ENCODE measurements at places on chromosomes 12 and 14.
A peak's percentile ranks its signal among the peaks of the same experiment; 100 is the strongest.

DNA sequence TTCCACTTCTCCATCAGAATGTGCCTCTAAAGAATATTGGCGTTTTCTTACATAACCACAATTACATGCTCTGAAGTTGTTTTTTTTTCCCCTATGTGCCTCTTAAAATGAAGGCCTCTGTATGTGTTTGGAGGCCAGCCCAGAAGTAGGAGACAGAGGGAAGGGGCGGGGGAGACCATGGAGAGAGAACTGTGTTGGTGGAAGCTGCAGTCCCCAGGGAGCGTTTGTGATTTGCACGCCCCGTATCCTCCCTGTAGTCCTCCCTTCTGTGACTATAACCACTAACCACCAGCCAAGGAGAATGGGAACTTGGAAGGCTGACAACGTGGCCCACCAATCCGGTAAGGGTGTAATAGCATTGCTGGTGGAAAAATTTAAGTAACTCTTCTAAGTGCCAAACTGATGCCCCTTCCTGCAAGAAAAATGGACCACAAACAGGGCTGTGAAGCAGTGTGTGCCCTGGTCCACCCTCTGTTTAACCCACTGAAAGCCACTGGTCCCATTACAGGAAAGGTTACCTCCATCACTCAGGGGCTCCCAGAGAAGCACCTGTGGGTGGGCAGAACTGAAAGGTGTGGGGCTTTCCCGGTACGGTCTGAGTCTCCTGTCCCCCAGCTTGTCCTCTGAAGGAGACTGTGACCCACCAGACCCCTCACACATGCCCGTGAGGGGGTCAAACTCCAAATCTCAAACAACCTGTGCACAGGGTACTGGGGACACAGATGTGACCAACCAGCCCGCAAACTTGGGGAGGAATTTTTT, 36.8 kb downstream of the CCDC88C start:
- peak; percentile 62 for DNase-seq

DNA sequence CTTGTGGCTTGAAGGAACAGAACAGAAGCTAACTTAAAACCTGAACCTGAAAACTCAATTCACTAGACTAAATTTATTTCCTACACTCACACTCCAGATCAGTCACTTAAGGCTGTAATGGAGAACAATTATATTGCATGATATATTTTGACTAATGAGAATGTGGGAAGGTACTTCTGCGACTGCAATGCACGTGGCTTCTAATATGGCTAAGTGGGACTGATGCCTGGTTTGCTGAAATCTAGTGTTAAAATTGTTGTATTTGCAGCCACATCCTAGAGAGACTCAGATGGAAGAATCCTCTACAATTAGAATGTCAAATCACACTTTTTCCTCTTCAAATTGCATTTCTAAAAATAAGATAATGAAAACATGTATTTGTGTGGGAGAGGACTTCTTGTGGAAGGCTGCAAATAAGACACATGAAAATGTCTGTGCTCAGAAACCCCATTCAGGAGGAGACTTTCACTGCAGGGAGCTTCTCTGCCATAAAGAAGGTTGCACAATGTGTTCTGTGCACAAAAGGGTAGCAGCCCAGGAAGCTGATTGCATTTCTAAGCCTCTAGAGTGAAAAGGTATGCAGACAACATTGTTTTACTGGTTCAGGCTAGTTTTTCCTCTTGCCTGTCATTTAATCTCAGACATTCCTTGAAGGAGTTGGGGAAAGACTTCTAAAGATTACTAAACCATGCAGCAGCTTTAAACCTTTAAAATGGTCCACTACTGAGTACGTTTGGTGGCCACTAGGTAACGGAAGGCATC, 224.3 kb downstream of the NEDD1 start:
- no peak for DNase-seq

GRCh38 chr14:79587875-79588274, 623.4 kb downstream of the DIO2 start:
- DNase-seq = no peak

DNA sequence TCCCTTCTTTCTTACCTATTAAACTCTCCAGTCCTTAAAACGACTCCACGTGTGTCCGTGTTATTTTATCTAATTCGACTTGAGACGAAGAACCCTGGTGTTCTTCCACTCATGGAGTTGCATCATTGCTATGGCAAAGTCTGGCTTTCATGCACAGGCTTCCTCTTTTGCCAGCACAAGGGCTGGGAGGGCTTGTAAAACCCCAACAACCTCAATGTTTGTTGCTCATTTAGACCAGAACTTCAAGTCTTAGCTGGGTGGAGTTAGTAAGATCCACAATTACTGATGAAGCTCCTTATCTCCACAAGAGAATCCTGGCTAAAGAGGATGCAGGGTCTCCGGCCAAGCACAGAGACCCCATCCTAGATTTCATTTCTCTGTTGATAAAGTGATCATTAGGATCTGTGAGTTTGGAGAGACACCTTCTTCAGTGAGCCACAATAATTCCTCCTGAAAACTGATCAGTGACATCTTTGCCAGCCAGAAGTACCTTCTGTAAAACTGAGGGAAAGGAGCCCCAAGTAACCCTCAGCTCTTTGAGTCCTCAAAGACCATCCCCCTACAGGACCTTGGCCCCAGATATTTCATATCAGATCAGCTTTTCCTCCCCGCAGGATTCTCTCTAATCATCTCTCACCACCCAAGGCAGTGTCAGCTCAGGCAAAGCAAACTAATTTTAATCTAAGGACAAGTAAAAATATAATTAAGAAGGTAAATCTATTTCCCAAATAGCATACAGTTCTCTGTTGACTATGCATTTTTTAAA, 514.6 kb downstream of the FUT8 start:
- no peak for DNase-seq

- no peak for DNase-seq
Observed at GRCh38 chr12:55736076-55736475, 6.8 kb upstream of the GDF11 start.

DNA sequence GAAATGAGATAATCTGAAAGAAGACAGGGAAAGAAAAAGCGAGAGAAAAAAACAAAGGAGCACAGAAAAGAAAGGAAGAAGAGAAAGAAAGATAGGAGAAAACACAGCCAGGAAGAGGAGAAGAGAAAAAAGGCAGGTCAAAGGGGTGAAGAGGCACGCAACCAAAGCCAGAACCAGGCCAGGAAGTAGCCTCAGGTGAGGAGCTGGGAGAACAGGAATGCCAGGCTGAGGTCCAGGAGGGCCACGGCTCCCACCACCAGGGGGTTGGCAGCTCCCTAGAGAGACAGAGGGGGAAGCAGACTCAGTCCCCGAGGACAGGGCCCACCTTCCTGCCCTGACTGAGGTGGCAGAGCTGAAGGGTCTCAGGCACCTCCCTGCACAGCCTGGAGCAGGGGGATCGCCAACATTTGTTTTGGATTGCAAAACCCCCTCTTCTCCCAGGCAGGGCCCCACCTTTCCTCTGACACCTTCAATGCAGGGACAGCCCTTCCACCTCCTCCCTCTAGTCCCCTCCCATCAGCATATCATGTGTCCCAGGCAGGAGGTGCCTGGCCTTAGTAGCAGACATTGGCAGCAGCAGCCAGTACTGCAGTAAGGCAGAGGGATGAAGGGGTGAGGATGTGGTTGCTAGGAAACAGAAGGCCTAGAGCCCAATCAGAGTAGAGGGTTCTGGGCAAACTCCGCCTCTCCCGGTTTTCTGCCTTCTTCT, 2.0 kb upstream of the AP1G2 start:
- DNase-seq = no peak

- DNase-seq = peak; percentile 15
Observed at GRCh38 chr14:69152181-69152901, 578 bp downstream of the DCAF5 start.

DNA sequence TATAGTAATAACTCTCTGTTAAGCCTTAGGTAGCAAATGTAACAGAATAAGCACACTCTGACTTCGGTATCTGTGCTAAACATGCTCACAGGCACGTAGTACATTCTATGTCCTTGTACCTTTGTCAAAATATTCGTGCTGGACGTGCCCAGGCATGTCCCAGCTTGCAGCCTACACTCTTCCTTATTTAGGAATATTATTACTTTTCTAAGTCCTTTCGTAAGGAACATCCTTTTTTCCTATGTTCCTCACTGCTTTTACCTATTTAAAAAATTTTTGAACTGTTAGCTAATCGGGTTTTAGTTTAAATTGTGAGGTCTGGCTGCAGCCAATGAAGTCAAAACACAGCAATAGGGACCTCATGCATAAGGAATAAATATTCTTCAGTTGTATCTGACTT, 24.1 kb upstream of the UBC start:
- no peak for DNase-seq

DNA sequence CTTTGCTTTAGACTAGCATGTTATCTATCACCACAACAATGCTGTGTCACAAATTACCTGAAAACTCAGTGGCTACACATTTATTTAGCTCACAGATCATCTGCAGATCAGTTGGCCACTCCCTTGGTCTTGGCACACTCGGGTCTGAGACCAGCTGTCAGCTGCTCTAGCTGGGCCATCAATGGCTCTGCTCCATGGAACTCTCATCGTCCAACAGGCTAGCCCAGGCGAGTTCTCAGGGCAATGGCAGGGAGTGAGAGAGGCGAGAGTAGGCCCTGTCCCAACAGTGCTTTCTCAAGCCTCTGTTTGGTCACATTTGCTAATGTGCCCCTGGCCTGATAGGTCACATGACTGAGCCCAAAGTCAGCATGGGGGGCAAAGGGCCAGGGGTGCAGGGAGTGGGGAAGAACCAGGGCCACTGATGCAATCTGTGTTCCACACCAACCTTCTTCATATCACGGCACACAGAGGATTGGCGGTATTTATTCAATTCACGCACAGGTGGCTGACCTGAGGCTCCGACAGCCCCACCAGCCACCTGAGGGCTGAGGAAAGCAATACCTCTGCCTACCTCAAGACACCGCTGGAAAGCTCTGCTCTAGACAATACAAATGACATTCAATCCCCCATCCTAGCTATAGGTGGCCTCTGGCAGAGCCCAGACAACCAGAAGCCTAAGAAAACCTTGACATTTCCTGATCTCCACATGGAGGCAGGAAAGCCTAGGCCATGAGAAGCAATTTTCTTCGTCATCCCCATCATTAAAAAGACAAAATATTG, 82.5 kb downstream of the NT5DC3 start:
- DNase-seq = no peak

- DNase-seq = no peak
Observed at GRCh38 chr12:132070298-132070697, 73.8 kb downstream of the DDX51 start.

GRCh38 chr12:130200445-130200844, 38.2 kb downstream of the FZD10 start:
- DNase-seq = no peak

- DNase-seq = no peak
Observed at GRCh38 chr14:75395862-75396261, 32.0 kb upstream of the JDP2 start.

DNA sequence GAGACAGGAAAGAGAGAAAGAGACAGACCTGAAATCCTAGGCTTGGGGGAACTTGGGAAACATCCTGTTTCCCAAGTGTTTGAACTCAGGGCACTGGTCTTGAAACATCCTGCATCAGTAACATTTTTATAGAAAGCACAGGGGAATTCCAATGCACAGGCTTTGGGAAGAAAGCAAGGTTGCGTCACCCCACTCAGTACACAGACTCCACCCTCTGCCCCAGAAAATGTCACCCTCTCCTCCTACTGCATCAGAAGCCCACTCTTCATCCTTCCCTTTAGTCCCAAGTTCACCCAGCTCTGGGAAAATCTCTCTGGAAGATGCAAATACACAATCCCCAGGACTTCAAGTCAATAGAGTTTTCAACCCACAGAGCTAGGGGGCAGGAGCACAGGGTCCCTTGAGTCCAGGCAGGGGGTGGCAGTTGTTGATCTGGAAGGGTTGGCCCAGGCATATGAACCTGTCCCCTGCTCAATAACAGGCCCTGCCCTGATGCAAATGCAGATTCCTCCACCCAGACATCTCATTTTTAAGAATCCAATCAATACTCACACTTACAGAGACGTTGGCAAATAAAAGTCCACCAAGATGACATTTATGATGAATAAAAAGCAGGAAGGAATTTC, 1.7 kb downstream of the RDH16 start:
- DNase-seq = no peak

DNA sequence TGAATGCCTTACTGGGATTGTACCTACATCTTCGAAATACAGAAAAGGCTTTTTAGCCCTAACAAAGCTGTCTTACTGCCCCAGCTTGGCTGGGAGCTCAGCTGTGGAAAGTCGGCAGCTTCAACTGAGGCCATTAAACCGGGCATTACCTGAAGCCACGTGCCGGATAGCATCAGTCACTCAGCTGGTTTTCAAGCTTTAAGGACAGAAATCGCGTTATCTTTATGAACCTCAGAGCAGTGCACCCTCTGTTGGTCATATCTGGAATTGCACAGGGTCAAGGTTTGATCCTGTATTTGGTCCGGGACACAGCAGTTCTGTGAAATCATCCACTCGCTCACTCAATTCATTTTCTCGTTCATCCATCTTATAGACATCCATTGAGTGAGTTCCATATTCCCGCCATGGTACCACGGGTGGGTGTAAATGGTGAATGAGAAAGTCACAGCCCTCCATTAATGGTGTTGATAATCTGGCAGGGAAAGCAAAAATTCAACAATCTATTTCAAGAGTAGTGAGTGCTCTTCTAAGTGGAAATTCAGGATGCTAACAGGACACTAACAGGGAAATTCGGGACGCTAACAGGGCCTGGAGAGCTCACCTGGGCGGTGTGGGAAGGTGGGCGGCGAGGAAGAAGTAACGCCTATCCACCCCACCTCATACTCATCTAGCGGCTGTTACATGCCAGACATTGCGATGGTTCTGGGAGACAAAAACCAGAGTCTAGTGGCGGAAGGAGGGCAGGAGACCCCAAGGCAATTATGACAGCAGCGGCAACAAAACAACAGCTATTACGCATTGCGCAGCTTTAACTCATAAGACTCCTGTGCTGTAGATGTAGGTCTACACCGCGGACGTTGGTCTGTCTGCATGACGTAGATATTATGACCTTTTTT, 60.6 kb upstream of the TCL1A start:
- DNase-seq = peak; percentile 25

- DNase-seq = no peak
Observed at GRCh38 chr14:79829405-79830166, 381.7 kb downstream of the DIO2 start.

GRCh38 chr12:34625116-34625515, 602.8 kb downstream of the ALG10 start:
- DNase-seq = no peak

DNA sequence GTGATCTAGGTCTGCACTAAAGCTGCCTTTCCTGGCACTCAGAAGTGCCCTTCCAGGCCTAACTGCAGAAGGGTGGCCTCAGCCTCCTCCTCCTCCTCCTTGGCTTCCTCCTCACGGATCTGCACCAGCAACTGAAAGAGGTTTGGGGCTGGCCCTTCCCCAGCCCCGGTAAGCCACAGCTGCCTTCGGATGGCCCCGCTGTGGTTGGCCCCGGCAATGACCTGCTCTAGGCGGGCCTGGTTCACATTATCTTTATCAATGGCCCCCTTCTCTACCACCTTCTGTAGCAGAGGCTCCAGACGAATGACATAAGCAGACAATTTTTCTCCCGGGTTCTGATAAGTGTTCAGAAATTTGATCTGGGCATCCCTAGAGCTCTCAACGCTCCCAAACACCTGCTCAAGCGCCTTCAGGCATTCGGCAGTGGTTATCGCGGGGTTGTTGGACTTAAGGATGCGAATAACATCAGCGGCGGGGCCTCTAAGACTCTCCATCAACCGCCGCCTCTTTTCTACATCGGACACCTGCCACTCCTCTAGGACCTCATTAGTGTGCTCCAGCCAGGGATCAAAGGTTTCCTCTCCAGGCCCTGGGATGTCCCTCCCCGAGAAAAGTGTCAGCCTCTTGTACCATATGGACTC, 1.5 kb downstream of the PNMA1 start:
- peak; percentile 33 for DNase-seq
